ENCODE measurements at places on chromosomes 6 and 20. TPM values are rescaled to one million over a fixed set of nuclear protein-coding genes. Genes with fewer than 3 reads are reported as not detected.

GRCh38 chr20:33412484-33412838, 11.1 kb upstream of the CDK5RAP1 start:
- no peak for DNase-seq

GRCh38 chr6:6588064-6588923, at the start of gene LY86:
TSS of gene LY86 (plus strand) at chr6:6588720. CDS start at chr6:6588735, 15 bp downstream.
- no peak for DNase-seq

DNA sequence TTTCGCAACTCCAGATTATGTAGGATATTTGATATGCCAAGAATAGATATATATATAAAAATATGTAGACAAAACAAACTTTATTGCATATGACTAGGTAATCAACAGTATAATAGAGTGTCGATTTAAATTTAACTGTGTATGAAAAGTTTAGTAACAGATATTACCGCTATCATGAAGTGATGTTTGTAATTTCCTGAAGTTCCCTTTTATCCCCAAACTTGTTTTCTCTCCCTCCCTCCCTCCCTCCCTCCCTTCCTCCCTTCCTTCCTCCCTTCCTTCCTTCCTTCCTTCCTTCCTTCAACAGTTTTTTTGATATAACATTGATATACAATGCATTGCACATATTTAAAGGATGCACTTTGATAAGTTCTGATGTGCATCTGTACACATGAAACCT, 15.2 kb downstream of the ADGB start:
- no peak for DNase-seq

DNA sequence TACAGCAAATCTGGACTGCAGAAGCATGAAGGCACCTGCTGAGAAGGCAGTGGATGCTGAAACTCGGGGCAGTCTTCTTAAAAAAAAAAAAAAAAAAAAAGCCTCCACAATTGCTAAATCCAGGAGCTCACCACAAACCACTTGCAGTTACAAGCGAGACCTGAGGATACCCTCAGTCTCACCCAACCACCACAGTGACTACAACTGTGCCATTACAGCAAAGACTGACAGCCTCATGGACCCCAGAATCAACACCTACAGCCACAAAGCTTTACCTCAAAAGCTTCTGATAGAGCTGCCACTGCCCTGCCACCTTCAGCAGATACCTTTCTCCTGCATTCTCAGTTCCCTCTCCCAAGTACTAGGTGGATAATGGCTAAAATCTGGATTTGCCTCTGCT, 9.0 kb downstream of the COL21A1 start:
- no peak for DNase-seq

DNA sequence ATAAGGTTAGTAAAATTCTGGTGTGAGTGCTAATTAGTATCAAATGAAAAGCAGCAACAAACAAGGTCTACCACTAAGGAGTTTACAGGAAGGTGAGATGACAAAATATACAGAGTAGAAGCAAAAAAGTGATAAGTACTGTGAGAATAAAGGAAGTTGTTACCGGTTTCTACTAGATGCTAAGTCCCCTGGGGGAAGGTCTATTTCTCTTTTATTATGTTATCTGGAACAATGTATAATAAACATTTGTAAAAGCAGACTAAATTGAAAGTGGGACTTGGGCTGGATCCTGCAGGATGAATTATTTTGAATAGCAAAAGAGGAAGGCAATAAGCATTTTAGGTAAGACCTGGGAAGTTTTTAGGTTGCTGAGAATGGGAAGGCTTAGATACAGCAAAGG, 158.7 kb upstream of the SLC22A16 start:
- DNase-seq, result no peak

DNA sequence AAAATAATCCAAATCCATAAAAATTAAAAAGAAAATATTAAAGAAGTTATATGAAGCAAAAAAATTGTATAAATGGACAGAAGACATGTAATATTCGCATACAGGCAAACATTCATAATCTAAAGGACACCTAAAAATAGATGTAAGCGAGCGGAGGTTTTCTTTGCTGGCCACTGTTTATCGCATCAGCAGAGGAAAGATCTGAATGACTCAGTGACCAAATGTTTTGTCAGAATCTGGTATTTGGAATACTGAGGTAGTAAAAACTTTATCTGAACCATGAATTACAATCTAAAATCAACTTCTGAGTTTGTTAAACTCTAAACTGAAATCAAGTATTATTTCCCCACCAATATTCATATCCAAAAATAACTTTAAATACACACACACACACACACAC, 7.8 kb downstream of the TSPYL4 start:
- DNase-seq, result no peak

GRCh38 chr6:25278261-25278913, 787 bp upstream of the CARMIL1 start:
- DNase-seq, result no peak

GRCh38 chr6:111585241-111585973, 20.3 kb downstream of the TRAF3IP2 start:
- no peak for DNase-seq

DNA sequence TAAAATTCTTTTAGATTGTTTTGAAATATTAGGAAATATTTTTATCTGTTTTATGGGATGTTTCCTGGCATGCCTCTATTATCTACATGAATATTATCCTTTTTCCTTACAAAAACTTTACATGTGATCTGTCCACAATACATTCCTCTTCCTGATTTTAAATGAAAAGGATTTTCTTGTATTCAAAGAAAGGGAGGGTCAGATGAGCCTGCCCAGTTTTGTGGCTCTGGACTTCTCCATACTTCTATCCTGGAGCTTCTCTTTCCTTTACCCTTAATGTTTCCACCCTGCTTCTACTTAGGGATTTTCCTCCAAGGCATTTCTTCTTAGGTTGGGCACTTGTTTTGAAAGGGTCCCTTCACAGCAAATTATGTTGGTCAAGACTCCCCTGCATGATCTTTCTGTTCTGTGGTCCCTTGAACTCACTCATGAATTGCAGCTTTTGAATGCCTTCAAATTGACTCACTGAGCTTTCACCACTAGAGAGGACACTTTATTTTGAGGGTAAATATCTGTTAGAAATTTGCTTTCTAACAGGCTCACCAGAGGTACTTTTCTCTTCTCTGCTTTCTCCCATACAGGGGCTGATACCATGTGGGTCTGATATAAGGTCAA, 104.9 kb downstream of the CENPW start:
- peak; percentile 12 for DNase-seq

DNA sequence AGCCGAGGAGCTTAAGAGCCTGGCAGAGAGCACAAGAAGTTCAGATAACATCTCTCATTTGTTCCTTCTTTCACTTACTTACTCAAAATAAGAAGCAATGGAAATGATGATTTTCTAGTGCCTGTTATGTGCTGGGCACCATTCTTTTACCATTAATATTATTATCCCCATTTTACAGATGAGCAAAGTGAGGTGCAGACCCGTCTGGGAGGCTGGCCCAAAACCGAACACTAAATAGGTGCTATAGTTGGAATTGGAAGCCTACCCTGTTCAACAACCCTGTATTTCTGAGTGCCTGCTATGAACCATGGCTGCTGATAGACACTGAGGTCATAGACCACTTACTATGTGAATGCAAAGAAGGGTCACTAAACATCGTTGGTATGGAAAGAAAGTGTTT, 25.0 kb upstream of the MTRF1L start:
- DNase-seq, result no peak

GRCh38 chr20:61499859-61500554, 247.9 kb downstream of the CDH4 start:
- no peak for DNase-seq

- DNase-seq, result no peak
Observed at GRCh38 chr6:35260591-35261570, 1.3 kb downstream of the ZNF76 start.

DNA sequence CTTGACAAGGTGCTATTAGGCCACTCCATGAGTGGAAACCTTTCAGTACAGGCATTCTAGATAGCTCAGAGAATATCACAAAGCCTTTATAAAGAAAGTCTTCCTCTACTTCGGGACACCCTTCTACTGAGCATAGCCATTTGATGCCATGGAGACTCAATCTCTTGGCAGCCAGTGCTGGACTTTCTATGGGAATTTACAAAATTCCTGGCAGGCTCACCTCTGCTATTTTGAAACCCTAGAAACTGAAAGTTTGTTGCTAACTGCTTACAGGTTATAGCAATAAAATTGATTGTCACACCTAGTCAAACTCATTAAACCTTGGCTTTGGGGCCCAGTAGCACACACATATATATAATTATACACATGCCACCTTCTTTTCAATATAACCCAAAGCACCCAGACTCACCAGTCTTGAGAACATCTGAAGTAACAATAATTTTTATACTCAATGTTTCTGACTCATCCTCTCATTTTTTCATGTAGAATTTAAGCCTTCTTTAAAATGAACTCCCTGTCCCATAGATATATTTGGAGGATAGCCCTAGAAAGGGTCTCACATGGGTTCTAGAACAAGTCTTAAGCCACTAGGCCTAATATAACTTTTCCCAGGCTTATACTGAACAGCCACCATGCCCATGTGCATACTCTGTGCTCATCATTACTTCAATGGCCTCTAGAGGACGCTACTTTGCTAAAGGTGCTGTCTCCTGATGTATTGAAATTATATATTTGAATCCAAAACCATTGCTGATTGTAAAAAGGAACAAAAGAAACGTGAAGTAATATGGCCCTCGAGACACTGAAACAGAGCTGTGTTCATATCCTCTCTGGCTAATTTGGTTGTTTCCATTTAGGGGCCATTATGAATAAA, 368.1 kb upstream of the MARCKS start:
- DNase-seq, result no peak

- DNase-seq, result no peak
Observed at GRCh38 chr6:29071831-29072723, 15.0 kb downstream of the OR2B3 start.

DNA sequence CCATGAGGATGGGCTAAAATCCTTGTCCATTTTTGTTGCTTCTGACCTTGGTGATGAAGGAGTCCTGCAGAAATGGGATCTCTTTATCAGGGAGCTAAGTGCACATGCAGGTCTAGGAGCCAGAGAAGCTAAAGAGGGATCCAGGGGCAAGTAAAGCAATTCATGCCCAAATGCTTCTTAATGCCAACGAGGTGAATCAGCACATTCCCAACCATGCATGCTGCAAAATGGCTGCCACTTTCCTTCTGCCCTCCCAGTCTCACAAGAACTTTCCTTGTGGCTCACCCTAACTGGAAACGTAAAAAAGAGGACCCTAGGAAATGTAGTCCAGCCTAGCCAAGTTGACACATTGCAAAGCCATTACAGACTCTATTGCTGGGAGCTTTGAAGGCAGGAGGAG, 298.4 kb downstream of the MAFB start:
- no peak for DNase-seq

- no peak for DNase-seq
Observed at GRCh38 chr6:116314218-116314617, 34.5 kb upstream of the TSPYL1 start.

Gene PRSS16
- 2.8 TPM for total RNA-seq

Gene WFDC10B
- not detected for total RNA-seq

Gene CSNK2B
- 435 TPM for total RNA-seq

Gene TRIM15
- total RNA-seq, result not detected

Gene PCSK2
- total RNA-seq, result not detected
